ENCODE measurements at places on chromosomes 7 and 10.

- DNase-seq = no peak
These were observed 95.9 kb upstream of the HDAC9 start for GRCh38 chr7:18399436-18400235.

GRCh38 chr10:78516756-78517155 is 483.1 kb downstream of the RPS24 start:
- no peak for DNase-seq

GRCh38 chr7:7793921-7794320 is 75.5 kb upstream of the RPA3 start:
- no peak for DNase-seq

GRCh38 chr10:90813594-90814365 is 44.1 kb downstream of the HTR7 start:
- DNase-seq = no peak

- DNase-seq = no peak
These were observed 40.2 kb downstream of the CYCS start for GRCh38 chr7:25084821-25085220.

DNA sequence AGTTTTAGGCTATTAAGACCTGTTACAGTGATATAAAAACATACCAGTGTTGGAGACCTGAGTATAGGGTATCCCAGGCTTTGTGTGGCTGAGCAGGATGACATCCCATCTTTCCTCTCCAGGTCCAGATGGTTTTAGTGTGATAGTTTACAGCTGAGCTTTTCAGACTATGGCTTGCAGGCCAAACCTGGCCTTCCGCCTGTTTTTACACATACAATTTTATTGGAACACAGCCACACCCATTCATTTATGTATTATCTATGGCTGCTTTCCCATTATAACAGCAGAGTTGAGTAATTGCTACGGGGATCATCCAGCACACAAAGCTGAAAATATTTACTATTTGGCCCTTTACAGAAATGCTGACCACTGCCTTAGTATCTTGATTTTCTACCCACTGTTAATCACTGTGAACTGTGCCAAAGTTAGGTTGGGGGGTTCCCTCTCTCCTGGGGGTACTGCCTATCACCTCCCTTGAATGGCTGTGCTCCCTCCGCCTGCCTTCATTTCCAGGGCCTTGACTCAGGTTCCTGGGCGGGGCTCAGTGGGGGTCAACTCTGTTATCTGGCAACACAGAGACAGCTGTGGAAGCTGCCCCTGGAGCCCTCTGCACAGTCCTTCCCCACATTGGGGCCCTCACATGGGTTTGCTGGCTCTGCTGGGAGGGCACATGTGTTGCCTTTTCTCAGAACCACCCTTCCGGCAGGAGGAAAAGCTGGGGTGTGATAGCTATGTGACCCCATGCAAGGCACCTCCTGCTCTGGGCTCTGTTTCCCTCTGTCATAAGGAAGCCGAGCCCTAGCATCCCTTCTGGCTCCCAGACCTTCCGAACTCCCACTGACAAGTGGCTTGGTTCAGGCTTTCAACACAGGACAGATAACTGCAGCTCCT is 40.3 kb upstream of the SH2D4B start:
- no peak for DNase-seq
